ENCODE measurements at places on chromosomes 13 and 19.

DNA sequence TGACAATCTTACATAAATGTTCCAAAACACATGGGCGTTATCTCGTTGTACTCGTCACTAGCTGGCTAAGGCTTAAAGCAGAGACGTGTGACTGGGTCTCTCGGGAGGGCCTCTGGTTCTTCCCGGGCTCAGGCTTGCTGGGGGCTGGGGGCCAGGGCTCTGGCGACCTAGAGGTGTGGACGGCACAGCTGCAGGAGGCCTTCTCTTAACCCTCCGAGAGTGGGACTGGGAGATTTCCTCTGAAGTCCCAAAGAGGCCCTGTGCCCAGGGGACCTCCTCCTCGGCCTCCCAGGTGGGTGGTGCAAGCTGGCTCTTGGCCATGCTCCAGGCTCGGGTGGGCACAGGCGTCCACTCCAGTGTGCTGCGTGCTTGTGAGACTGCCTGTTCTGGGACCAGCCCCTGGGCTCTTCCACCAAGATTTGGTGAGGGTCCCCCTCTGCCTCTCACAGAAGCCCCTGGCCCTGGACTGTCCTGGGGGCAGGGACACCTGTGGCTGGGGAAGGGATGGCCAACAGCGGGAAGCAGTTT, 2.2 kb downstream of the CAPS start:
- no peak for DNase-seq

- no peak for DNase-seq
Observed at GRCh38 chr13:100842136-100842535, 167.5 kb upstream of the TMTC4 start.

GRCh38 chr13:106373304-106373988, 162.0 kb downstream of the EFNB2 start:
- peak; percentile 47 for DNase-seq

DNA sequence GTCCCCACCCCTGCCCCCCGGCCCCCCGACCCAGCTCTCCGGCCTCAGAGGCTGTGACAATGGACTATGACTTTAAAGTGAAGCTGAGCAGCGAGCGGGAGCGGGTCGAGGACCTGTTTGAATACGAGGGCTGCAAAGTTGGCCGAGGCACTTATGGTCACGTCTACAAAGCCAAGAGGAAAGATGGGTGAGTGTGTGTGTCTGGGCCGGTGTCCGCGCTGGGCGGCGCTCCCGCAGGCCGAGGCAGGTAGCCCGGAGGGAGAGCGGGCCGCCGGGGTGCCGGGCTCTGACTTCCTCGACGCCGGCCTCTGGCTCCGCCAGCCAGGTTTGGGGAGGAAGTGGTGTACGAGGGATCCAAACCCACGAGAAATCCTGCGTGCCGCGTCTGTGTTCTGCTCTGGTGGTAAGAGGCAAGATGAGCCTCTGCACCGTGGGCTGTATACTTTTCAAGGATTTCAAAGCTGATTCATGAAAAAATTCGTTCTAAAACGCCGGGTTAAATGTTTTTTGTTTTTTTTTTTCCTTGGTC, 718 bp downstream of the CDK8 start:
- peak; percentile 50 for DNase-seq

GRCh38 chr13:41767801-41768200, 193.1 kb downstream of the VWA8 start:
- peak; percentile 22 for DNase-seq

- no peak for DNase-seq
Observed at GRCh38 chr13:46925486-46925885, 28.6 kb upstream of the HTR2A start.

GRCh38 chr19:30584090-30584489, 211.9 kb downstream of the ZNF536 start:
- no peak for DNase-seq

GRCh38 chr19:19672816-19673215, 4.2 kb downstream of the ZNF101 start:
- no peak for DNase-seq

GRCh38 chr13:101945435-101945834, 456.4 kb downstream of the FGF14 start:
- DNase-seq, result no peak

GRCh38 chr13:114049026-114049425, 75.2 kb upstream of the C13orf46 start:
- no peak for DNase-seq

- DNase-seq, result no peak
Observed at GRCh38 chr13:27979765-27980279, 8.7 kb downstream of the URAD start.

DNA sequence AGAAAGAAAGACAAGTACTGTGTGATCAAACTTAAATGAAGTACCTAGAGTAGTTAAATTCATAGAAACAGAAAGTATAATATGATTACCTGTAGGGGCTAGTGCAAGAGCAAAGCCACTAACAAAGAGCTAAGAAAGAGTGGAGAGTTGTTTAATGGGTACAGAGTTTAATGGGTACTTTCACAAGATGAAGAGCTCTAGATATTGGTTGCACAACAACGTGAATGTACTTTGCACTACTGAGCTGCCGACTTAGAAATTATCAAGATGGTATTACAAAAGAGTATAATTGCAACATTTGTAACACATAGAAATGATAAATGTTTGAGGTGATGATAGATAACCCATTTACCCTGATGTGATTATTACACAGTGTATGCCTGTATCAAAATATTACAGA, 140.3 kb upstream of the GPC6 start:
- DNase-seq, result no peak

- no peak for DNase-seq
Observed at GRCh38 chr13:44163108-44163507, 210.5 kb upstream of the SERP2 start.

DNA sequence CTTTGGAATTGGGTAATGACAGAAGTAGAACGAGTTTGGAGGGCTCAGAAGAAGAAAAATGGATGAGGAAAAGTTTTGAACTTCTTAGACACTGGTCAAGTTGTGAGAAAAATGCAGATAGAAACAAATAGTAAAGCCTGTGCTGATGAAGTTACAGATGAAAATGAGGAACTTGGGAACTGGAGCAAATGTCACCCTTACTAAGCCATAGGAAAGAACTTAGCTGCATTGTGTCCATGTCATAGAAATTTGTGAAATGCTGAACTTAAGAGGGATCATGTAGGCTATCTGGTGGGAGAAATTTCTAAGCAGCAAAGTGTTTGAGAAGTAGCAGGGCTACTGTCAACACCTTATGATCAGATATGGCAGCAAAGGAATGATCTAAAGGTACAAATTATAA, 289.2 kb upstream of the PCDH9 start:
- DNase-seq, result no peak

DNA sequence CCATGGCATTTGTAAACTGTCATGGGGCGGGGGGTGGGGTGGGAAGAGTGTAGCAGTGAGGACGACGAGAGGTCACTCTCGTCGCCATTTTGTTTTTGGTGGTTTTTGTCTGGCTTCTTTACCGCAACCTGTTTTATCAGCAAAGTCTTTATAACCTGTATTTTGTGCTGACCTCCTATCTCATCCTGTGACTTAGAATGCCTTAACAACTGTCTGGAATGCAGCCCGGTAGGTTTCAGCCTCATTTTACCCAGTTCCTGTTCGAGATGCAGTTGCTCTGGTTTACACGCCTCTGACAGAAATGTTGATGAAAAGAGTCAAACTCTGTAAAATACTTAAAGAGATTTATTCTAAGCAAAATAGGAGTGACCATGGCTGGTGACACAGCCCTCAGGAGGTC, 852.0 kb downstream of the DACH1 start:
- no peak for DNase-seq

Data from mesenchymal stem cell (in vitro differentiated cells and primary cell).